ENCODE measurements at places on chromosomes 1 and 21.

DNA sequence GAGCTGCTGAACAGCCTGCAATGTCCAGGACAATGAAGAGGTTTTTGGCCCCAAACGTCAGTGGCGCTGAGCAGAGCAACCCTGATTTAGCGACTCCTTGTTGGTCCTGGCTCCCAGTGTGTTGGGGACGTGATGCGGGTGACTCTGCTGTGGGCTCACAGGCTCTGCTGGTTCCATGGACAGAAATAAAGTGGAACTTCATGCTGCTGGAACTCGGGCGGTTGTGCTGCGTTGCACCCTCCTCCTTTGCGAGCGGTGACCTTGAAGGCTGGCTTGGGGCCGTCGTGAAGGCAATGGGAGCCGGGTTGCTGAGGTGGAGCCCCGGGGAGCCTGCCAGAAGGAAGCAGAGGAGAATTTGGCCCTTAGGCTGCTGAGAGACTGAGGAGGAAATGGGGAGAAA lies 122.6 kb upstream of the C1orf174 start:
- no peak for DNase-seq

- DNase-seq: no peak
Observed at GRCh38 chr1:185040408-185040735, 5.0 kb upstream of the RNF2 start.

GRCh38 chr1:157469300-157469699 lies 83.0 kb downstream of the FCRL5 start:
- no peak for DNase-seq

DNA sequence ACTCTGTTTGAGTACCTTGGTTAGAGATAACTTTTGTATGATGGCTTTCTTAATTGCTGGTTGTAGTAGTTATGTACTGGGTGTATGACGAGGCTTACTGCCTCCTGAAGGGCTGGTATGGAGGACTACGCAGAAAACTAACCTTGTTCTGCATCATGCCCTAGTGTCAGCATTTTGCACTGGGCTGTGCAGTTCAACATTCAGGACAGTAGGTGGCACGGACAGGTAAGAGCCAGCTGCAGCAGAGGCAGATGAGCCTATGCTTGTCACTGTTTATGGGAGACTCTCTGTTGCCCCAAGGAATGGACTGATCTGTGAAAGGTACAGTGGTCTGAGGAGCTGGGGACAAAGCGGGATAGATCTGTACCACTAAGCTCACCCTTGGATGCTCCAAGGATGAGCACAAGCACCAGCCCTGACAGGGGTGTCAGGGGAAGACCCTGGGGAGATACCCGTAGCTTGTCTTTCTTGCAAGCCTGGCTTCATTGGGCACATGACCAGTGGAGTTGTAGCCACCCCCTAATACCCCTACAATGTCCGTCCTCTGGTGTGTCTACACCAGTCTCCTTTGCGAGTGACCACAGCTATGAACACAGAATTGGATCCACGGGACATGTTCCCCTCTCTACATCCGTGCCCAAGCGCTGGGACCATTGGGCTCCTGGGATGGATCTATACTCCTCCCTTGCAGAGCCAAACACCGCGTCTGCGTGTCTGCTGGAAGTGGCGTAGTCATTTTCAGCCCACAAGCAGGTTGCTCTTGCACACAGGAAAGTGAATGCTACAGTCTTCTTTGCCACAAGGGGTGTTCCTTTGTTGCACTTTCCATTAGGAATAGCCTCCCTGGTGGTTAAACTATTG lies 51.1 kb upstream of the CFHR3 start:
- DNase-seq: peak; percentile 50

DNA sequence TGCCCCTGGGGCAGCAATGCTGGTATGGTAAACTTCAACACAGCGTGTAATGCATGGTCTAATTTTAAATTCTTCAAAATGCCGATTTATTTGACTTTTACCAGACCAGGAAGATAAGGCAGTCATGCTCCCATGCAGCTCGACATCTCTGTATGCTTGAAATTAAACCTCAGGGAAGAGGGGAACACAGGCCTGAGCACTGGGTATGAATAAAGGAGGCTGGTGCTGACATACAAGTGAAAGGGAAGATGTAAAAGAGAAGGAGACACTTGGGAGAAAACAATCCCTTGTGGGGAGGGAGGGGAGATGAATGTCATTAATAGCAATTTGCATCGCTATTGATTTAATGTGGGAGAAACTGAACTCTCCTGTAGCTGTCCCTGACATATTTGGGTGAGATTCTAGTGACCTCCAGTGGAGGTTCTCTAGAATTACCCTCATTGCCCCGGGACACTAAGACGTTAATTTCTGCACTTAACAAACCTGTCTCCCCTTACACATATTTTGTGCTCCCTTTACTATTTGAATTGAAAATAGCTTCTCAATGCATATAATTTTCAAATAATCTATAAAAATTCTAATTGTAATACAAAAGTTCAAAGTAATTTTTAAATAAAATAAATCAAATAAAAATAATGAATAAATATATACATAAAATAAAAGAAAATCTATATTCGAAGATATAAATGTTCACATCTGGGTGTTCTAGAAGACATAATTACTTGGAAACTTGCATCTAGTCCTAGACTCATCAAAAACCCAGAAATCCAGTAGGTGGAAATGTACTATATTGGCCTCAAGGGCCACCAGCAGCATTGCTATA lies 283.1 kb downstream of the LMX1A start:
- DNase-seq: peak; percentile 63

DNA sequence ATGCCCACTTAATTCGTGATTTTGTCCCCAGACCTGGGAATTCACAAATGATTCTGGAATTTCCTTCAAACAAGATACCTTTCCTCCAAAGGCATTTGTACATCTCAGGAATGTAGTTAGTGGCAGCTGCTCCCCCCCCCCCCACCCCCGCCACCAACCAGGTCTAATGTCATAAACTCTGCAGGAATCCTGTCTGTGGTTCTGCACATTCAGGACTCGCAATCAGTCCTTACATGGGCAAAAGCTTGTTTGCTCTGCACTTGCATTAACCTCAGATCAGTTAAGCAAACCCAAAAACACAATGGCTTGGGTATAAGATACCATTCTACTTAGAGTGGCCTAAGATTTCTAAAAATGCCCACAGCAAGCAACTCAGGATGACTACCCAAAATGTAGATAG lies 143.8 kb downstream of the TGFB2 start:
- DNase-seq: no peak

DNA sequence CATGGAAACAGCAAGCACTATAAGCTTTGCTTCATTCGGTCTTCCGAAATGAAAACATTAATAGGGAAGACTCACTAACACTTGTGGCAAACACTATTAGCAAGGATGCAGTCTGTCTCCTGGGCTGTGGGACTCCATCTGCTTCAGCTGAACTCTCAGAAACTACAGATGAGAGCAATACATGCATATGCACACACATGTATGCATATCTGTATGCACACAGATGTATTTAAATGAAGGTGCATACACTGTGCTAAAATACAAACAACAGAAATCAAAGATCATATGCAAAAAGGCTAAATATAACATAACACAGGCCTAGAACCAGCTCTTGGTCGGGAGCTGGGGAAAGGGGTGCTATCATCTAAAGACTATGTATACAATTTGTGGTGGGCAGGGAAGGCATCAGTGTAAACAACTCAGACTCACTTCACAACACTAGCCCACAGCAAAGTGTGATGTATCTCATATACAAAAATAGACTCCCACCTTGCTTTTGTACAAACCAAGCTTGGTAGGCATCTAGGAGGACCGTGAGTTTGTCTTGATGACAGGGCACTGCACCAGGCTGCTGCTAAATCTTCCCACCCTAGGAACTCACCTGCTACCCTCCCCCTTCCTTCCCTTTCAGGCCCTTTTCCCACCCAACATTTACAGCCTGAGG lies 32.8 kb downstream of the CDC7 start:
- no peak for DNase-seq

GRCh38 chr1:16061266-16061665 lies 12.2 kb downstream of the FAM131C start:
- peak; percentile 46 for DNase-seq

GRCh38 chr1:241817956-241818612 lies 29.9 kb upstream of the EXO1 start:
- no peak for DNase-seq

DNA sequence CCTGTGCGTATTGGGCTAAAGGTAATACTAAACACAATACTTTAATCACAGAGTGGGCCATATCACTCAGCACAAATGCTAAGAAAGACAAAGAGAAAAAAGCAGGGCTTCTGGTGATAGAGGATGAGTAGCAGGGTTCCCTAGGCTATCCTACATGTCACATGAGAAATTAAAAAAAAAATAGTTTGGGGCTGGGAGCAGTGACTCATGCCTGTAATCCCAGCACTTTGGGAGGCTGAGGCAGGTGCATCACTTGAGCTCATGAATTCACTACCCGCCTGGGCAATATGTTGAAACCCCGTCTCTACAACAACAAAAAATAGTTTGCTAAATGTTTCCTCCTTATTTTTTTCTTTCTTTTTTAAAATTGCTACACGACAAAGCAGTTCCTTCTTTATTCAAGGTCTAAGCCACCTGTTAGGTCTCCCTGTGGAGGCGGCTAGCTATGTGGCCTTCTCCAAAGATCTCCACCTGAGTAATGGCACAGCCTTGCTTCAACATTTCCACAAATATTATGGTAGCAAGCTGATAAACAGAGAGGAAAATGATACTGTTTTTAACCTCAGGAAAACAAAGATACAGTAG lies 1.5 kb downstream of the ENSA start:
- DNase-seq: no peak

GRCh38 chr1:111294390-111294789 lies 3.7 kb downstream of the CHIA start:
- no peak for DNase-seq

DNA sequence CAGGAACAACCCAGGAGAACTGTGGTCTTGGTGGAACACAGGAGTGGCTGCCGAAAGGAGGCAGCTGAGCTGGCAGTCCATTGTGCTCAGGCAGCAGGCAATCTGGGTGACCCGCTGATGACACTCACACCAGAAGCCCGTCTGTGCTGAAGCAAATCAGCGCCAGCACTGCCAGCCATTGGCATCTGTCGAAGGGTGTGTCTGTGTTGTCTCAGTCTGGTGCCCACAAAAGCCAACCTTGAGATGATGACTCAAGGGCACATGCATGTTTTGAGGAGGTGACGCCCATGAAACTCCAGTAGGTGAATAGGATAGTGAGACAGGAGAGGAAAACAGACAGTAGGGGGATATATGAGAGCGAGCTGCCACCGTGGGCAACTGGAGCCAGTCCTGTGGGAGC lies 167.3 kb downstream of the KAZN start:
- DNase-seq: no peak

GRCh38 chr21:33688353-33688752 lies 46.1 kb downstream of the ITSN1 start:
- no peak for DNase-seq

- DNase-seq: no peak
Observed at GRCh38 chr1:225806249-225806648, 3.7 kb upstream of the EPHX1 start.

DNA sequence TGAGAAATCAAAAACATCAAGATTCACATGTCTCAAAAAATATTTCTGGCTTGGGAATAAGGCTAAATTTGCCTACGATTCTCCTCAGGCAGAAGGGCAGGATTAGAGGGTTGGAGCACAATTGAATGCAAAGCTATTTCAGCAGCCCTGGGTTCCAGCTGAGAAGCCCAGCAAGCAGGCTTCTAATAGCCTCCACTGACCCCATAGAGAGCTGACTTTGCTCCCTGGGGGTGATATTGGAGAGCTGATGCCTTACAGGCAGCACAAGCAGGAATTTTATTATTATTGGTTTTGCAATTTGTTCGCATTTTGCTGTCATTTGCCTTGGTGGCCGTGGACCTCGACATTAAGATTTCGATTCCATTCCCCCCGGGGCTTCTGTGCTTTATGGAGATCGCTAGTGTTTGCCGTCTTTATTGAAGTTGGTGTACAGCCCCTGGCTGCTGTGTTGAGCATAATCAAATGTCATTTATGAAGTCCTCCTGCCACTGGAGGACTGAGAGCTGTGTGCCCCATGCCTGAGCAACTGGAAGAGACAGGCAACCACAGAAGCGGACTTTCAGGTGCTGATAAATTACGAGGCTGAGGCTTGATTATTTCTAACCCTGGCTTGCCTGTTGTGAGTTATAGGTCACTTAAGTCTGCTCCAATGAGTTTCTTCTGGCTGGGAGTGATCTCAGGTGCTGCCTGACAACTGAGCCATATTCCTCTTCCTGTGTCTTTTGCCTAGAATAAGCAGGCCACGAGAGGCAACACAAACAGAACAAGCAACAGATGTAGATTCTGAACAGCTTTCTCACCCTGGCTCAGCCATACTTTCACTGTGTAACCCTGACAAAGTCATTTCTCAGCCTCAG lies 518.4 kb upstream of the CAMK1G start:
- no peak for DNase-seq

DNA sequence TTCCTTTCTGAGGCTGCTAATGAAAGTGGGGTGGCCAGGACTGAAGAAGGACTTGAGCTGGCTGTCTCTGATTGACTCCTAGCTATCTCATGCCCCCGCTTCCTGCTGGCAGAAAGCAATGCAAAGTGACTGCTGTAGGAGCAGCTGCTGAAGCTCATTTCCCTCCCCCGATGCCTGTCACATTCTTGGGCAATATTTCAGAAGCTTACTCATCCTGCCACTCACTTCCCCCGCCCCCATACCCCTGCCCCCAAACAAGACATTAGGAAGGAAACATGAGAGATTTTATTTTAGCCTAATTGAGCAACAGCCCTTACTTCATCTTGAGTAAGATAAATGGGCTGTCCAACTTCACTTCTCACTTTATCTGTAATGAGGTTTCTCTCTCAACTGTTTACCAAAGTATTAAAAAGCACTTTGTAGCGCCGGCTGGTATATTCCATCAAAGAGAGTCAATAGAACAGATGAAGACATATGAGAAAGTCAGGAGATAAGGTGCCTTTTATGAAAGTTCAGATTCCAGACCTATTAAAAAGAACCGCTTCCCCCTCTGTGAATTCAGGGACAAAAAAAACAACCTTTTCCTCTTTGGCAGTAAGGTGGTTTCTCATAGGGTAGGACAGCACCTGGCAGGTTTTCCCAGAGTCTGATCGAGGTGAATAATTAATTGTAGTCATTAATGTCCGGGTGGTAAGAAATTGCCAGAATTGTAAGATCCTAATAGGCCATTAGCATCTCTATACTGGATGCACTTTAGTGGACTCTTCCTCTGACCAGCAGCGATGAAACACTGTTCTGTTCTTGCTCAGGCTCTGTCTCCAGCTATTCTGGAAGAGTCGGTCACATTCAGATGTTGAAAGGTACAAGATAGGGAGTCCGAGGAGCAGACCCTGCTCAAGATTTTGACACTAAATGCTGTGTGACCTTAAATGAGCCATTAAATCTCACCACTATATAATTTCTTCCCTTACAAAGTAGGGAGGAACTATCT lies 70.2 kb downstream of the SH3GLB1 start:
- peak; percentile 94 for DNase-seq

GRCh38 chr1:151924691-151925587 lies 15.6 kb upstream of the THEM4 start:
- no peak for DNase-seq

- no peak for DNase-seq
Observed at GRCh38 chr1:186559601-186560116, 98.7 kb upstream of the PDC start.

GRCh38 chr21:35622612-35623011 lies 437.7 kb downstream of the SETD4 start:
- DNase-seq: no peak

Measured in DMS153 (cell line).